ENCODE measurements at places on chromosomes 1 and 21. TPM values are rescaled to one million over a fixed set of nuclear protein-coding genes. Genes with fewer than 3 reads are reported as not detected.

The SLC25A34 gene
- total RNA-seq = 2.0 TPM

The KCNC4 gene
- 21.9 TPM for total RNA-seq

The DMRTA2 gene
- not detected for total RNA-seq

The PCBP3 gene
- 8.5 TPM for total RNA-seq

The RHCE gene
- total RNA-seq = 0.27 TPM

DNA sequence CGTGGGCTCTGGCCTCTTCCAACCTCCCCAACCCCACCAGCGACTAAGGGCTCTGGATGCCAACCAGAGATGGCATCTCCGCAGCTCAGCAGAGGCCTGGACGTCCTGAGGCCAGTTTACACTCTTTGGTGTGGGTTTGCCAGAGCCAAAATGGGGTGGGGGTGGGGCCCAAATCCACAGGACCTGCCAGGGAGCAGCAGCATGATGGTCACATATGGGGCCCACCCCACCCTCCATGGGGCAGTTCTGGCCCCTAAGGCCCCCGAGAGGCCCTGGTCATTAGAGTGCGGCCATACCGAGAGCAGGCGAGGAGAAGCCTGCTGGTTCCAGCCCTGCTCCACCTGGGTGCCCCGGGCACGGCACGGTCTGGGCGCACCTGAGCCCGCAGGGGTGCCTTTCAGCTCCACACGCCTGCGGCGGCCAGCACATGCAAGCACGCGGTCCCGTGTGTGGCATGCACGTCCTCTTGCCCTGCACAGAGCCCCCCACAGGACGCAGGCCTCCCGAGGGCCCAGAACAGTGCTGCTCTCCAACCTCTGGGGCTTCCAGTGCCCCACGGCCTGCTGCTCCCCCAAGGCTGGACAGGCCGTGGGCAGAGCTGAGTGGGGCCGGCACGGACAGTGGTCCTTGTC lies 4.8 kb downstream of the C1QTNF12 start:
- H3K4me3 ChIP-seq = no peak overlapping the region
- H3K4me1 ChIP-seq = no peaks in the 10 kb centered on the region
- H3K27me3 ChIP-seq = no peaks in the 10 kb centered on the region

- H3K4me1 ChIP-seq = peaks cover 24% of the 10 kb centered on the region
- H3K36me3 ChIP-seq = no peaks in the 10 kb centered on the region
- H3K27me3 ChIP-seq = no peaks in the 10 kb centered on the region
- peak; percentile 17 for DNase-seq
- H3K4me3 ChIP-seq = no peak overlapping the region
- H3K27ac ChIP-seq = no peak overlapping the region
Measured at GRCh38 chr21:25862596-25862995, 127.8 kb downstream of the GABPA start.

- H3K4me3 ChIP-seq = no peak overlapping the region
- no peaks in the 10 kb centered on the region for H3K36me3 ChIP-seq
- H3K4me1 ChIP-seq = 0 out of 2 replicates have a peak, but pooled peaks cover 4% of the 10 kb centered on the region
- DNase-seq = no peak
- H3K27me3 ChIP-seq = no peaks in the 10 kb centered on the region
- no peak overlapping the region for H3K27ac ChIP-seq
Measured at GRCh38 chr1:186183970-186184628, 191.0 kb downstream of the TPR start.

- peaks cover 10% of the 10 kb centered on the region for H3K36me3 ChIP-seq
- peaks cover 13% of the 10 kb centered on the region for H3K4me1 ChIP-seq
- H3K27me3 ChIP-seq = no peaks in the 10 kb centered on the region
- DNase-seq = no peak
- peak overlapping the region; percentile 55 for H3K27ac ChIP-seq
Measured at GRCh38 chr1:234683861-234684632, 74.1 kb upstream of the IRF2BP2 start.

The EPHB2 gene
- total RNA-seq = 13.1 TPM

GRCh38 chr1:40004857-40005256 lies 35.7 kb upstream of the CAP1 start:
- H3K36me3 ChIP-seq = no peaks in the 10 kb centered on the region
- no peak overlapping the region for H3K4me3 ChIP-seq
- H3K4me1 ChIP-seq = peaks cover 15% of the 10 kb centered on the region
- H3K27ac ChIP-seq = no peak overlapping the region

GRCh38 chr1:41875487-41875886 lies 43.2 kb downstream of the HIVEP3 start:
- DNase-seq = no peak
- no peak overlapping the region for H3K27ac ChIP-seq
- H3K4me1 ChIP-seq = peaks cover 64% of the 10 kb centered on the region
- no peaks in the 10 kb centered on the region for H3K27me3 ChIP-seq

- H3K27me3 ChIP-seq = peaks cover 20% of the 10 kb centered on the region
- peaks cover 16% of the 10 kb centered on the region for H3K36me3 ChIP-seq
- no peak overlapping the region for H3K4me3 ChIP-seq
Measured at GRCh38 chr1:3012456-3013291, 8.6 kb upstream of the ACTRT2 start.

- no peak for DNase-seq
- no peaks in the 10 kb centered on the region for H3K4me1 ChIP-seq
- no peak overlapping the region for H3K27ac ChIP-seq
- no peaks in the 10 kb centered on the region for H3K36me3 ChIP-seq
- H3K4me3 ChIP-seq = no peak overlapping the region
- no peaks in the 10 kb centered on the region for H3K27me3 ChIP-seq
Measured at GRCh38 chr1:225156254-225156653, 226.8 kb downstream of the DNAH14 start.

DNA sequence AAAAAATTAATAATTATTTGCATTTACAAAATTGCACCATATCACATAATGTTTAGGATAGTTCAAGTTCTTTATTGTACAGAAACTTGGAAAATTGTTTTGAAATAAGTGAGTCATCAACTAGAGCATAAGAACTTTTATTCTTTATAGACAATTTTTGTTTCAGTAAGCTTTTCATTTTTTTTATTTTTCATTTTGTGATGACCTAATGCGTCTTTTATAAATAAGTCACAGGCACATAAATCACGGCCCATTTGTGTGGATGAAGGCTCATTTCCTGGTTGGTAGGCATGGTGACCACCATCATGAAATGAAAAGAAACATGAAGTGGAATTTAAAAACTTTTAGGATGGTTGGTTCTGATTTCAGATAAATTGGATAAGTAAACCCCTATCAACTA lies 39.3 kb downstream of the SPAG17 start:
- no peak overlapping the region for H3K27ac ChIP-seq
- no peak overlapping the region for H3K4me3 ChIP-seq
- H3K27me3 ChIP-seq = no peaks in the 10 kb centered on the region
- H3K36me3 ChIP-seq = 0 out of 2 replicates have a peak, but pooled peaks cover 5% of the 10 kb centered on the region
- no peak for DNase-seq

The C1orf116 gene
- 2.4 TPM for total RNA-seq

The PRR9 gene
- not detected for total RNA-seq

DNA sequence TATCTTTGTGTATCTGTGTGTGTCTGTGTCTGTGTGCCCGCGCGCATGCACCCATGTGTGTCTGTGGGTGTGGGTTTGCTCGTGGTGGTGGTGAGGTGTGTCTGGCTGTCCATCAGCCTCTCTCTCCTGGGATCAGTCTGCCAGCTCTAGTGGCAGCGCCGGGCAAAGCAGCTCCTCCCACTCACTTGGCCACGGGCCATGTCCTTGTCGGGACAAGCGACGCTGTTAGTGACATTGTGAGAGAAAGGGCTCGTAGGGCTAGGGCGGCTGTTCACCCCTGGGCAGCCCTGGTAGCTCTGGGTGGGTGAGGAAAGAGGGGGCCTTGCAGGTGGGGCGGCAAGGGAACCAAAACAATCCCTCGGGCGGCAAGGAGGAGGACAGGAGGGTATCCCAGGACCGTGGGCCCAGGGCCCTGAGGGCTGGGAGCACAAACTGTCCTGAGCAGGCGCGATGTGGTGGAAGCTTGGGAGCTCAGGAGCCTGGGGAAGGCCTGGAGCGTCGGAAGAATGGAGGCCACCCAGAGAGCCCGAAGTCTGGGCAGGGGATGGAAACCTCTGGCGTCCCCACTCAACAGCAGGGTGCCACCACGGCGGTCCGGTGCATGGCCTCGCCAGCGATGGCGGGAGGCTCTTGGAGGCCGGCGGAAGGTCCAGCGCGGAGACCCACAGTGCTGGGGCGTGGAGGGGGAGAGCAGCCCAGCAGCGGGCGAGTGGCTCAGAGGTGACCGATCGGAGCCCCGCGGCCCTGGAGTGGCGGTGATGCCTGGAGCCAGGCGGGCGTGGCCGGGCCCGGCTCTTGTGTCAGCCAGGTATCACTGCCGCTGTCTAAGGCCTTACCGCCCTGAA lies 140.5 kb downstream of the LIPI start:
- H3K36me3 ChIP-seq = peaks cover 8% of the 10 kb centered on the region
- no peaks in the 10 kb centered on the region for H3K27me3 ChIP-seq
- H3K4me1 ChIP-seq = no peaks in the 10 kb centered on the region
- no peak overlapping the region for H3K4me3 ChIP-seq

The VWA1 gene
- total RNA-seq = 28.3 TPM

- H3K4me1 ChIP-seq = peaks cover 32% of the 10 kb centered on the region
- no peaks in the 10 kb centered on the region for H3K36me3 ChIP-seq
- H3K4me3 ChIP-seq = no peak overlapping the region
- no peak overlapping the region for H3K27ac ChIP-seq
Measured at GRCh38 chr1:223136086-223136485, 7.0 kb downstream of the TLR5 start.

The S100A1 gene
- total RNA-seq = 2.0 TPM

GRCh38 chr1:153357853-153358690 lies at the start of gene S100A9:
TSS of gene S100A9 (plus strand) at chr1:153357854. CDS start at chr1:153358284, 430 bp downstream.
- no peaks in the 10 kb centered on the region for H3K36me3 ChIP-seq
- no peak within 1 kb of the TSS for H3K27ac ChIP-seq
- no peak within 1 kb of the TSS for H3K4me3 ChIP-seq
- H3K27me3 ChIP-seq = no peaks in the 10 kb centered on the region
- no peak for DNase-seq

GRCh38 chr1:24198766-24199165 lies 11.7 kb upstream of the IFNLR1 start:
- H3K36me3 ChIP-seq = no peaks in the 10 kb centered on the region
- H3K4me1 ChIP-seq = 0 out of 2 replicates have a peak, but pooled peaks cover 2% of the 10 kb centered on the region
- no peaks in the 10 kb centered on the region for H3K27me3 ChIP-seq
- no peak overlapping the region for H3K4me3 ChIP-seq
- no peak overlapping the region for H3K27ac ChIP-seq

The ANKRD45 gene
- 2.2 TPM for total RNA-seq

GRCh38 chr21:29751473-29752185 lies 188.2 kb downstream of the GRIK1 start:
- 0 out of 2 replicates have a peak overlapping the region, but pooled peaks have one; percentile 10 for H3K27ac ChIP-seq
- DNase-seq = no peak
- H3K4me3 ChIP-seq = no peak overlapping the region
- H3K4me1 ChIP-seq = peaks cover 24% of the 10 kb centered on the region

- no peaks in the 10 kb centered on the region for H3K36me3 ChIP-seq
- no peak for DNase-seq
- H3K27me3 ChIP-seq = peaks cover 43% of the 10 kb centered on the region
- H3K4me1 ChIP-seq = peaks cover 11% of the 10 kb centered on the region
- H3K27ac ChIP-seq = no peak overlapping the region
- no peak overlapping the region for H3K4me3 ChIP-seq
Measured at GRCh38 chr1:16076865-16077238, 3.4 kb upstream of the FAM131C start.

GRCh38 chr1:6152181-6152580 lies 27.9 kb downstream of the CHD5 start:
- H3K27me3 ChIP-seq = peaks cover 14% of the 10 kb centered on the region
- peaks cover 4% of the 10 kb centered on the region for H3K4me1 ChIP-seq
- no peak for DNase-seq
- H3K4me3 ChIP-seq = no peak overlapping the region
- no peaks in the 10 kb centered on the region for H3K36me3 ChIP-seq
- H3K27ac ChIP-seq = no peak overlapping the region

DNA sequence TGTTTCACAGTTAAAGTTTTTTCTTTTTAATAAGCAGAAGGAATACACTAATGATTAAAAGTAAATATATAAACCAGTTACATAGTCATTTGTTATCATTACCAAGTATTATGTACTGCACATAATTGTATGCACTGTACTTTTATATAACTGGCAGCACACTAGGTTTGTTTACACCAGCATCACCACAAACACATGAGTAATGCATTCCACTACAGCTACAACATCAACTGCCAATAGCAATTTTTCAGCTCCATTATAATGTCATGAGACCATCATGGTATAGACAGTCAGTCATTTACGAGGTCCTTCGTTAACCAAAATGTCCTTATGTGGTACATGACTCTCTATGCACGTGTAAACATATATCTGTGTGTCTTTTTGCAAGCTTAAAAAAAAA lies 35.2 kb downstream of the SCYL3 start:
- DNase-seq = no peak
- H3K4me1 ChIP-seq = no peaks in the 10 kb centered on the region
- H3K27ac ChIP-seq = no peak overlapping the region
- no peak overlapping the region for H3K4me3 ChIP-seq

The CAMK2N1 gene
- 10.1 TPM for total RNA-seq

- no peak overlapping the region for H3K27ac ChIP-seq
- H3K36me3 ChIP-seq = no peaks in the 10 kb centered on the region
- H3K4me3 ChIP-seq = no peak overlapping the region
- H3K27me3 ChIP-seq = peaks cover 70% of the 10 kb centered on the region
- DNase-seq = no peak
- peaks cover 12% of the 10 kb centered on the region for H3K4me1 ChIP-seq
Measured at GRCh38 chr1:65795311-65795710, 2.6 kb downstream of the PDE4B start.

The DRAXIN gene
- total RNA-seq = 13.4 TPM

The LORICRIN gene
- not detected for total RNA-seq

The HES3 gene
- total RNA-seq = 78.3 TPM

- DNase-seq = no peak
- H3K36me3 ChIP-seq = no peaks in the 10 kb centered on the region
- H3K27ac ChIP-seq = no peak overlapping the region
- peaks cover 33% of the 10 kb centered on the region for H3K4me1 ChIP-seq
Measured at GRCh38 chr21:37842163-37842919, 73.9 kb downstream of the KCNJ6 start.

DNA sequence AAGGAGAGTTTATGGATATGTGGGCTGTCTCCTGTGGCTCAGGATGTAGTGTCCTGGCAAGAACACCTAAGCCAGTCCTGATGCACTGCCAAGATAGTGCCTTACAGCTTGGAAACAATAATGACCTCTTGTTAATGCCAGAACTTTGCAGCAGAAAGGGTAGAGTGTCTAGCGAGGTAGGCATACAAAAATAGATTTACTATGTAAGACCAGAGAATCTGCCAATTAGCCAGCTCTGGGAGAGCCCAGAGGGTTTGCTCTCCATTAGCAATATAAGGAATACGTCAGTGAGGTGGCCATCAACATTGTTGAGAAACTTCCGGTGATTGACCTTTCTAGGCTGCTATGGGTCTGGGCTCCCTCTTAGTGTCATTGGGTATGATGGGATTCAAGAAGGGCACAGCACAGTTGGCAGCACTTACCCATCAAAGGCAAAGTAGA lies 178.5 kb upstream of the GALNT2 start:
- no peak for DNase-seq
- H3K4me3 ChIP-seq = no peak overlapping the region
- H3K27ac ChIP-seq = no peak overlapping the region
- no peaks in the 10 kb centered on the region for H3K36me3 ChIP-seq
- H3K4me1 ChIP-seq = no peaks in the 10 kb centered on the region
